ENCODE measurements at places on chromosomes 4 and X.

GRCh38 chr4:71366766-71367165 is 27.9 kb downstream of the SLC4A4 start:
- H3K27me3 ChIP-seq, result no peaks in the 10 kb centered on the region
- H3K27ac ChIP-seq, result no peak overlapping the region

- DNase-seq, result no peak
- H3K27me3 ChIP-seq, result no peaks in the 10 kb centered on the region
- H3K4me1 ChIP-seq, result no peaks in the 10 kb centered on the region
- H3K4me3 ChIP-seq, result no peak overlapping the region
These were observed 66.0 kb upstream of the FAT1 start for GRCh38 chr4:186789651-186790050.

DNA sequence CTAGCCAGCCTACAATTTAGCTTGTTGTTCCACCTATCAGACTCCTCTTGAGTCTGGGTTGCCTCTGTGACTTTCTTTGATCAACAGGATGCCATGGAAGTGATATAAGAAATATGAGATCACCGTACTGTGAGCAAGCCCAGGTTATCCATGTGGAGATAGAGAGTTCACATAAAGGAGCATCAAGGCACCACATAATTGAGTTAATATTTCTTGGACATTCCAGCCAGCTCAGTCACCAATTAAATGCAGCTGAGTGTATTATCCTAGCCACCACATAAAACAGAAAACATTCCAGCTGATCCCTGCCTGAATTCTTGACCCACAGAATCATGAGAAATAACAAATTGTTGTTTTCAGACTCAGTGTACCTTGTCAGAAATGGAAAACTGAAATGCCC is 253.6 kb downstream of the PPP1R2C start:
- H3K4me1 ChIP-seq, result no peaks in the 10 kb centered on the region
- no peaks in the 10 kb centered on the region for H3K36me3 ChIP-seq
- no peak for DNase-seq
- H3K27me3 ChIP-seq, result no peaks in the 10 kb centered on the region

GRCh38 chrX:46727441-46727840 is 31.5 kb downstream of the SLC9A7 start:
- no peak overlapping the region for H3K4me3 ChIP-seq
- H3K27me3 ChIP-seq, result peaks cover 7% of the 10 kb centered on the region
- no peaks in the 10 kb centered on the region for H3K4me1 ChIP-seq
- no peak for DNase-seq

- no peaks in the 10 kb centered on the region for H3K27me3 ChIP-seq
- no peaks in the 10 kb centered on the region for H3K36me3 ChIP-seq
- DNase-seq, result no peak
- peak overlapping the region; percentile 39 for H3K27ac ChIP-seq
- peaks cover 12% of the 10 kb centered on the region for H3K4me1 ChIP-seq
- H3K4me3 ChIP-seq, result no peak overlapping the region
These were observed 39.3 kb upstream of the CXCL8 start for GRCh38 chr4:73701116-73701515.

All from left lung (tissue), 14 donors.